ENCODE measurements at places on chromosomes 11 and 22. TPM values are rescaled to one million over a fixed set of nuclear protein-coding genes. Genes with fewer than 3 reads are reported as not detected.

- no peak for DNase-seq
These were observed 73.6 kb downstream of the MICAL3 start for GRCh38 chr22:17950651-17951214.

BRSK2 gene
- total RNA-seq = 0.11 TPM

ANGPTL5 gene
- not detected for total RNA-seq

PLAAT4 gene
- total RNA-seq = 4.7 TPM

GRCh38 chr11:36996795-36997194, 398.8 kb upstream of the RAG2 start:
- no peak for DNase-seq

NELL1 gene
- total RNA-seq = not detected

KCNK4 gene
- total RNA-seq = 0.44 TPM

- no peak for DNase-seq
These were observed 131.4 kb downstream of the NAV2 start for GRCh38 chr11:19844012-19844411.

ADAMTS8 gene
- total RNA-seq = not detected

DNA sequence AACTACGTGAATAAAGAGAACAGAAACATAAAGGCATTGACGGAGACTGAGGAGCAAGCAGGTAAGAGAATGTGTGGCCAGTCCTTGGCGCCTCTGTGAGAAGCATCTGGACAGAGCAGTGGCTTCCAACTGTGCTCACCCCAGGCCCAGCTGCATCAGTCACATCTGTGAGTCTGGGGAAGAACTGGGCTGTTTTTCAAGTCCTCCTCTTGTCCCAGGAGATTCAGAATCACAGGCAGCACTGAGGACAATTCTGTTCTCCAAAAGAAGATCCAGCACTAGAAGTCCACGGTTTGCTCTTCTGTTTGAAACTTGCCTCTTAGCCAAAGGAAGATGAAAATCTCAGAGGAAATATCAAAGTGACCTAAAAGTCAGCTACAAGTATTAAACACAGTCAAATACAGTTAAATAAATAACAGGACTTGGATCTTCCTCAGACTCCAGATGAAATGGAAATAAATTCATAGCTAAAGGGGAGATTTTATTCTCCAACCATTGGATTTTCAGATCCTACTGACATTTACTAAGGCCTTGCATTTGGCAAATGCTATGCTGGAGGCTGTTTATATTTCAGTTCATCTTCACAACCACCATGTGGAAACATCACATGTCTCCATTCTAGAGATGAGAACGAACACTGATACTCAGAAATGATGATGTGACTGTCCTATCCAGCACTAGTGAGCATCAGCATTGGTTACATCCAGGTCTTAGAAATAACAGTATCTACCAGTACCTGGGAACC, 14.1 kb downstream of the FAM181B start:
- DNase-seq = no peak

DNA sequence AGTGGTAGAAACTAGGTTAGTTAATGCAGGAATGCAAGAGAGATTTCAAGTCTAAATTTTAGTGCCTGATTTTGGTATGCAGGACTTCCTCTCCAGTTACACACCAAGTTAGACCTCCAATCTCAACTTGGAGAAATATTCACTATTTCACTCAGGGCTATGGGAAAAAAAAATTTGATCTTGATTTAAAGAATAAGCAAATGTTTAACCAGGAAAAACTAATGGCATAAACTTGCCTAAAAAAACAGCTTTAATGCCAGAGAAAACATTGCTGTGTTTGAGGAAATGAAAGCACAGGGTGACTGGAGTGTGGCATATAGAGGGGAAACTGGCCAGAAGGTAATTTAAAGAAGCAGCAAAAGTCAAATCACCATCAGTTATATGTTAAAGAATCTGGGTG, 575.4 kb upstream of the LRRC4C start:
- no peak for DNase-seq

GRCh38 chr11:45267652-45268299, 18.4 kb downstream of the SYT13 start:
- no peak for DNase-seq

GRCh38 chr11:70175236-70175698, 27.8 kb upstream of the FADD start:
- no peak for DNase-seq

GRCh38 chr11:123452794-123453193, 22.7 kb downstream of the GRAMD1B start:
- no peak for DNase-seq

DNA sequence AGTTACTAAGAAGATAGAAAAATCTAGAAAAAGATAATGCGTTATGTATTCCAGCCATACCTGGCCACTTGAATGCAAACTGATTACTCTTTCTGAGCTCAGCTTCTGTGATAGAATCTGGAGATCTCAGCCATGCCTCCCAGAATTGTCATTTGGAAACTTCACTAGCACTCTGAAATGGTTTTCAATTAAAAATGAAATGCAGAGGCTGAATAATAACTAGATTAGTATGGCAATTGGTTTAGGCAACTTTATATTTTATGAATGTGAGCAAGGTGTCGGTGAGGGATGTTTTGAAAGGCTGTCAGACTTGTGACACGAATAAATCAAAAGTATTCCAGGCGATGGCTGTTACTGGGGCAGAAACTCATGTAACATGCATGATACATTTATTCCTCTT, 128.8 kb upstream of the SORL1-AS1 start:
- DNase-seq = no peak

SLC22A25 gene
- not detected for total RNA-seq

AAMDC gene
- total RNA-seq = 3.8 TPM

DNA sequence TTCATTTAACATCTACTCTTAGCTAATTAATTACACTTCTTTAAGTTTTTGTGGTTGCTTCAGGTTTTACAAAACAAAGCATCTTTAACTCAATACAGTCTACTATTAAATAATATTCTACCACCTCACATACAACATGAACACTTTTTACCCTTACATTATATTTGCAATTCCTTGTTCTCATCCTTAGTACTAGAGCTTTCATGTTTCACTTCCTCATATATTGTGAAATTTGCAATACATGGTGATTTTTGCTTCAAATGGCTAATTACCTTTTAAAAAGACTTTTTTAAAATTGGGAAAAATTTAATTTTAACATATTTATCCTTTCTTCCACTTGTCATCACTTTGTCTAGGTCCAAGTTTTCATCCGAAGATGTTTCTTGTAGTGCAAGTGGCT, 37.5 kb downstream of the RSF1 start:
- DNase-seq = no peak

MYRF gene
- total RNA-seq = 1.0 TPM

DNA sequence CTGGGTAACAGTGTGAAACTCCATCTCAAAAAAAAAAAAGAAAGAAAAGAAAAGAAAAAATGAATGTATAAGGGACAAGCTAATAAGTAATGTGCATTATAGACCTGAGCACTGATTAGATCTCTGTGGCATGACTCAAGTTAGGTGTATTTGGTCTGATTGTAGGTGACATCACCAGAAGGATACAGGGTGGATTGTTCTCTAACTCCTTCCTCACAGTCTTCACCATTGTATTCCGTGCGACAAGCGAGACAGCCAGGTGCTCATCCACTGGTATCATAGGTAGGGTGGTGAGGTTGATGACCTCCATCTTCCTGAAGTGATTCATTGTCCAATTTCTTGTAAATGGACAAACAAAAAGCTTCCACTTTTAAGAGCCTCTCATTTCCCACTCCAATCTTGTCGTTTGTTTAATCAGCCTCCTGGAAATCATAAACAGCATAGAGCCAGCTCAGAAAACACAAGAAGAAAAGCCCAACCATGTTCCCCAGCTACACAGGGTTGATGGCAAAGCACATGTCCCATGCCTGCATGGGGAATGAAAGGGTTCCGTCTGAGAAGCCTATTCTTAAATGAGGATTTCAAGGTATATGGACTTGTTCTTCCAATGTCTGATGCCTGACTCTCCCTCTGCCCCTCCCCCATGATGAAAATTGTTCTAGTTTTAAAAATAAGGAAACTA, 6.2 kb downstream of the FAM227A start:
- no peak for DNase-seq

- DNase-seq = no peak
These were observed 7.5 kb upstream of the SYT8 start for GRCh38 chr11:1827095-1827813.

- DNase-seq = no peak
These were observed 9.2 kb upstream of the RBM14 start for GRCh38 chr11:66607126-66607834.

GRCh38 chr11:88169881-88170280, 5.4 kb downstream of the RAB38 start:
- no peak for DNase-seq

DNA sequence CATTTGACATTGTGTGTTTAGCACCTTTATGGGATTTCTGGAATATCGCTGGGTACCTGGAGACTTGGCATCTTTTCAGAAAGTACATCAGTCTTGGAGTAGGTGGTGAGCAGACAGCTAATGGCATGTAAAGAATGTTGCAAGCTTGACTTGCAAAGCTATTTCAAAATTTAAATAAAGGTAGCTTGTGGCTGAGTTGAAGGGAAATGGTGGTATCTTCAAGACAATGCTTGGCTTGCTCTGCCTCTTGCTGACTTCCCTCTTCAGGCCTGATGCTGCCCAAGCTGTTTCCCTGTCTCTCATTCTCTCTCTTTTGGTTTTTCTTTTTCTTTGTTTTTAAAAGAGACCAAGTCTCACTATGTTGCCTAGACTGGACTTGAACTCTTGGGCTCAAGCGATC, 13.2 kb downstream of the ZNRF3 start:
- no peak for DNase-seq

- DNase-seq = no peak
These were observed 523 bp upstream of the ARHGAP42 start for GRCh38 chr11:100686476-100687053.

GRAP2 gene
- total RNA-seq = 4.3 TPM

GRCh38 chr11:102559839-102560238, 29.3 kb upstream of the MMP7 start:
- no peak for DNase-seq

DNA sequence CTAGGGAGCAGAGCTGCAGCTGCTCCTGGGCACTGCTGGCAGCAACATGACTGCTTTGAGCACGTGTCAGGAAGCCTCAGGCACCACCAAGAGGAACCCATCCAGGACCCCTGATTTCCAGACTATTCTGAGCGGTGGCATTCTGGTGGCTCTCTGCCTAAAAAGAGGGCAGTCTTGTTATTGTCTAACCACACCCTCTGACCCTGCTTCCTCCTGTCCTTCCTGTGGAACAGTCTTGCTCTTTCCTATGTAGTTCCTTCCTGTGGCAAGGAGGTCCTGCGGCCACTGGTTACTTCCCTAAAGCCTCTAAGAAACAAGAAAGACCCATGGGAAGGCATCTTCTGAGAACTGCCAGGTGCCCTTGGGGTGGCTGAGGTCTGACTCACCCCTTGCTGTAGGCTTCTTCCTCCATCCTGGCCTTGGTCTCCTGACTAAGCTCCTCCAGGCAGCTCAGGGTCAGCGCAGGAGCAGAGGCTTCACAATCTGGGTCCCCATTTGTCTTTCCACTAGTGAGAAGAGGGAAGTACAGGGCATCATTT, 13.1 kb upstream of the LYVE1 start:
- no peak for DNase-seq

- DNase-seq = no peak
These were observed 16.9 kb downstream of the SLC37A2 start for GRCh38 chr11:125079878-125080530.

DNA sequence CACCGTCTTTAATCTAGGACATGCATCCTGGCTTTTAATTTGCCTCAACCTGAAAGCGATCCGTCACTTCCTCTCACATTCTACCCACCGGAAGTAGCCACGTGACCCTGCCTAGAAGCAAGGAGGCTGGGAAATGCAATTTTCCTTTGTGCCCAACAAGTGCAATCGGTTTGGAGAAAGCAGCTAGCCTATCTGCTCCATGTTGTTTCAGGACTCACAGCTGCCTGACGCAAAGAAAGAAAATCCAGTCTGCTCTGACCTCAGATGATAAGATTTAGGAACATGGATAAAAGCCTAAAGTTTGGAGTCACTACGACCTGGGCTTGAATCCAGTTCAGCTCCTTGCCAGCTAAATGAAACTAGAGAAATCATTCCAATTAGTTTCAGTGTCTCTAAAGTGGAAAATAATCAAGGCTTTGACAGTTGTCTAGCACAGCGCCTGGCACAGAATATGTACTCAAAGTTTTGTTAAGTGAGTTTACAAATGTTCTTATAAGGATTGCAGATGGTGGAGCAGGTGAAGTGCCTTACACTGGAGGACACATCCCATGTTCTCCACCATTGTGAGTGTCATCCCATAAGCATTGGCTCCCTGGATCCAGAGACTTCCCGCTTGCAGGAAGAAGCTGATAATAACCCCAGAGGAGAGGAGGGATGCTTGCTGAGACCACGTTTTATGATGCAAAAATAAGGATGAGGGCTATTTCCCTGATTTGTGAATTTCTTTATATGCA, 553.7 kb downstream of the MN1 start:
- no peak for DNase-seq

STARD10 gene
- total RNA-seq = 42.6 TPM

TREH gene
- total RNA-seq = not detected

- no peak for DNase-seq
These were observed 7.2 kb downstream of the FAM83F start for GRCh38 chr22:40001800-40002577.

EP300 gene
- 159 TPM for total RNA-seq

BRD1 gene
- total RNA-seq = 45.8 TPM

DNA sequence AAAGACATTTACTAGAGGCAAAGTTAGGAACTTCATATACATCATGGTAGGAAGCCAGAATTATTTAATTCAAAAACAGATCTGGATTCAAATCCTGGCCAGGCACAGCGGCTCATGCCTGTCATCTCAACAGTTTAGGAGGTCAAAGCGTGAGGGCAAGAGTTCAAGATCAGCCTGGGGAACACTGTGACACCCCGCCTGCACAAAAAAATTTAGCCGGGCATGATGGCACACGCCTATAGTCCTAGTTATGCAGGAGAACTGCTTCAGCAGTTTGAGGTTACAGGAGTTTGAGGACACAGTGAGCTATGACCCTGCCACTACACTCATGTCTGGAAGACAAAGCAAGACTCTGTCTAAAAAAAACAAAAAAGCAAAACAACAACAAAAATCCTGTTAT, 8.9 kb downstream of the MRTFA start:
- DNase-seq = no peak

MFRP gene
- not detected for total RNA-seq

FGF3 gene
- not detected for total RNA-seq

- no peak for DNase-seq
These were observed 21.9 kb downstream of the NADSYN1 start for GRCh38 chr11:71474771-71475483.

- DNase-seq = no peak
These were observed 185.4 kb upstream of the CNTN5 start for GRCh38 chr11:98835335-98835734.

NLRP14 gene
- total RNA-seq = 0.11 TPM

All from activated B cell treated with CpG ODN at 0.5 μM for 24 hours (primary cell).